Stimulated activated CD8-positive, alpha-beta memory T cell treated with anti-CD3 and anti-CD28 coated beads, Interleukin-12 subunit alpha, Interleukin-12 subunit beta, amount 100 ng/mL, for 4 hours (primary cell): ENCODE measurements at places on chromosomes 6 and 20.

DNA sequence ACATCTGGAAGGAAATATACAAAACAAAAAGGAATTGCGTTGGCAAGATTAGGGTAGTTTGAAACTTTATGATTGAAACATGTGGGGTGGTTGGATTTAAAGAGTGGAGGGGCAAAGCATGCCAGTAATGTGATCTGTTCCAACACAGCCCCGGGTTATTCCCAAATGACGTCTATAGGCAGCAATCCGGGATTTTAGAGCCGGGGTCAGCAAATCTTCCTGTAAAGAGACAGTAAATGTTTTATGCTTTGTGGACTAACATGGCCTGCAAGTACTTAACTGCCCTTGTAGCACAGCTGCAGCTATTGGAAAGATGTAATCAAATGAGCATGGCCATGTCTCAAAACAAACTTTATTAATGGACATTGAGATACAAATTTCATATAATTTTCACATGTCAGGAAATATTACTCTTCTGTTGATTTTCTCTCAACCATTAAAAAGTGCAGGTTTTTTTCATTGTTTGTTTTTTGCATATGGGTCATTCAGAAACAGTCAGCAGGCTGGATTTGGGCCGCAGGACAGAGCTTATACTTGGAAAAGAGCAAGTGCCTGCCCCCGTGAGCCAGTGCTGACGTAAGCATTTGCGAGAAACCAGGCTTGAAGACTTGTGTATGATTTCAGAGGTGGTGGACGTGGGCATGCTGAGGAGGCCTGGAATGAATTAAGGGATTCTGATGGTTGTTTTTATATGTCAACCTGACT lies 136.5 kb downstream of the DOK5 start:
- DNase-seq, result no peak

GRCh38 chr6:13272131-13273046 lies 55.9 kb downstream of the TBC1D7 start:
- no peak for DNase-seq

GRCh38 chr6:101058296-101058695 lies 177.2 kb upstream of the ASCC3 start:
- no peak for DNase-seq

DNA sequence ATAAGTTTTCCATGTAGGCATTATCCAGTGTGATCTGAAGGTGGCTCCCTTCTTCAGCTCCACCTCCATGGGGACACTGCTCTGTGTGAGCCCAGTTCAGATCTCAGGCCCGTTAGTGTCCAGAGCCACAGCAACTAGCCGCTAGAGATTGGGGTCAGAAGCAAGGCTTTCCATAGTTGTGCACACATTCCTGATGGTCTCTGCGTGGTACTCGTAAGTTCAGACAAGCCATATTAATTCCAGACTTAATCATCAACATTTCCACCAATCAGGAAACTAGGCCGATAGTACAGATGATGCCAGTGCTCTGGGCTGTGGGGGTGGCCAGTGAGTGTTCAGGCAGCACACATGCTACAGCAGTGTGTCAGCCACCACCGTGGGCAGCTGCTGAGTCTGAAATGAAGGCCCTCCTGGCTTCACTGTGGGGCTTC lies 17.5 kb upstream of the SYNCRIP start:
- no peak for DNase-seq

GRCh38 chr6:134539865-134540323 lies 222.0 kb upstream of the SGK1 start:
- DNase-seq, result no peak

- DNase-seq, result no peak
These were observed 13.4 kb upstream of the RPS6KA2 start for GRCh38 chr6:166640342-166641043.

- DNase-seq, result no peak
These were observed 5.1 kb downstream of the BLOC1S5 start for GRCh38 chr6:8059129-8059528.

DNA sequence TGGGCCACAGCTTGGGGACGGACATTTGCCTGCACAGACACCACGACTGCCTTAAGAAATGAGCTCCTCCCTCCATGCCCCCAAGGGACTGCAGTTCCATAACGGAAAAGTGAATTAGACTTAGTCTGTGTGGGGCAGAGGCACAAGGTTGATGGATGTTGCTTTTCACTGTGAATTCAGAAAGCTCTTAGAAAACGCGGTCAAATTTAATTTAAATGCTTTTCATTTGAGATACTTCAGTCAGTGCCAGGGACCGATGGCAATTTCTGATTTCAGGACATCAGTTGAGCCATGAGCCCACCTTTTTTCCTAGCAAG lies 356.4 kb downstream of the KIF16B start:
- no peak for DNase-seq

GRCh38 chr6:26260725-26261490 lies 104.1 kb upstream of the BTN3A2 start:
- DNase-seq, result no peak

DNA sequence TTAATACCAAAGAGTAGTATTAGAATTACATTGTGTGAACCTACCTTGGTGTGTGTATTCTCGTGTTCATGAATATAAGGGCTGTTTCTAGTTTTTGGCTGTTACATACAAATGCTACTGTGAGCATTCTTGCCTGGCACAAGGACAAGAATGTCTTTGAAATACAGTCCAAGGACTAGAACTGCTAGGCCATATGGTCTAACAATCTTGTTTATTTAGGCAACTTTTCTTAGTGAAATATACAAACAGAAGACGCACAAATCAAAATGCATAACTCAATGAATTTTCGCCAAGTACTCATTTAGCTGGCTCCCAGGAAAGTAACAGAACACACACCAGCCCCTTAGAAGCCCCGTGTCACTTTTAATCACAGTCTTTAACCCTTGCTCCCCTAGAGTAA lies 28.5 kb downstream of the KDM1B start:
- DNase-seq, result no peak

DNA sequence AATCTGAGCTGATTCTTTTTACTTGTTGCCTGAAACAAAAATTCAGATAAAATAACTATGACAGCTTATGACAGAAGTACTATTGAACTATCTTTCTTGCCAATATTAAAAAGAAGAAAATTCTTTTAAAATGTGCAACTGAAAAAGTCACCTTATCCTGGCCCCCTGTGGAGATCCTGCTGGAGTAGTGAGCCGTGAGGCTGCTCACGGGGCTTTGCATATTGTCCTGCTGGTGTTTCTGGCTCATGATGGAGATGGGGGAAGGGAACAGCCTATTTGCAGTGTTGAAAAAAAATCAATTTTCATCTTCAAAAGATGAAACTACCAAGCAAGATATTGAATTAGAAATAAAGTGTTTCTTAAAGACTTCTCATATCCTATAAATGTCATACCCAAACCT lies 216.0 kb downstream of the SAMD5 start:
- no peak for DNase-seq

DNA sequence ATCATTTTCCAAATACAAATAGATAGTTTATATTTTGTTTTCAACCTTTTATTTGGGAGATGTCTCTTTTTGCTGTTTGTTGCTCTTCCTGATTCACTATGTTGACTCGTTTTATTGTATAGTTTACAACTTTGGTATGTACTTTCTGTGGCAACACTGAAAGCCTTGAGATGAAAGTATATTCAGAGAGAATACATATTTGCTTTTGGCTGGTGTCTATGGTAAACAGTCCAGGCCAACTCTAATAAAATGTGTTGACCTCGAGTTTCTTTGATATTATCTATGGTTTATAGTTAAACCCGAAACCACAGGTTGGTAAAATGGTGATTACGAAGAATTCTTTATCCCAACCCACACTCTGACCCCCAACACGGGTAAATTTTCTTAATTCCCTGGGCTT lies 919.6 kb upstream of the MAP3K7 start:
- no peak for DNase-seq

- no peak for DNase-seq
These were observed 1.9 kb downstream of the MAPK14 start for GRCh38 chr6:36029464-36029863.

DNA sequence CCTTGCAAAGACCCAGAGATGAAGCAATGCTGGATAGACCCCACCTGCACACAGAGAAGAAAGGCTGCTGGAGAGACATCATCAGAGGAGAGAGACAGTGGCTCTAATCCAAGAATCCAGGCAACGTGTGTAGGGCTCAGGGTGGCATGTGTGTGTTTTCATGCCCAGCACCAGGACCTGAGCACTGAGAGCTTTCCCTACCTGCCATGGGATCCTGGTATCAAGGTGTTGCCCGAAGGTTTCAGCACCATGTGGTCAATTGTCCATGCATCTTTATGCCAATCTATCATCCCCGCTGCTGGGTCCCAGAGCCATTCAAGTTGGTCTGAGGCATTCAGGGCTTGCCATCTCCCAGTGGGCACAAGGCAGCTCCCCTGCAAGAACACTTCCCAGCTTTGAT lies 7.5 kb upstream of the CD93 start:
- no peak for DNase-seq

DNA sequence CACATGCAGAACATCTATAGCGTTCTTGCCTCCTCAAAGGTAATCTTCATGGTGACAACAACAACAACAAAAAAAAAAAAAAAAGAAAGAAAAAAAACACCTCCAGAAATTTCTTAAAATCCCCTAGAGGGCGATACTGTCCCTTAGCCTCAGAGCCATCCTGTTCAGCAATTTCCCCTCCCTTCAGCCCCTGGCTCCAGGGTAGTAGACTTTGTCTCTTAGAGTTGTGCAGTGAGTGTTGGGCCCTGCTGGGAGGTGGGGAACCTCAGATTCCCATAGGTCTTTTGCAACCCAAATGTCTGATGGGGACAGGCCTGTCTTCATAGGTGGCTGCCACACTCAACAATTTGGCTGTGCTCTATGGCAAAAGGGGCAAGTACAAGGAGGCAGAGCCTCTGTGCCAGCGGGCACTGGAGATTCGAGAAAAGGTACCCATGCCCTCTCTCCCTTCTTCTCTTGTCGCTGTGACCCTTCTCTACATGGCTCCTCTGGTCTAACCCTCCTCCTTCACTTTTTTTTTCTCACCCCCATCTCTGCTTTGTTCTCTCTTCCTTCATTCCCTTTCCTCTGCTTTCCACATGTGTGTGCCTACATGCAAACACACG lies 6.0 kb upstream of the PTK7 start:
- no peak for DNase-seq

- DNase-seq, result no peak
These were observed 636.0 kb upstream of the MMS22L start for GRCh38 chr6:97919046-97919445.

- no peak for DNase-seq
These were observed 41.6 kb upstream of the CARMIL1 start for GRCh38 chr6:25237579-25237978.

DNA sequence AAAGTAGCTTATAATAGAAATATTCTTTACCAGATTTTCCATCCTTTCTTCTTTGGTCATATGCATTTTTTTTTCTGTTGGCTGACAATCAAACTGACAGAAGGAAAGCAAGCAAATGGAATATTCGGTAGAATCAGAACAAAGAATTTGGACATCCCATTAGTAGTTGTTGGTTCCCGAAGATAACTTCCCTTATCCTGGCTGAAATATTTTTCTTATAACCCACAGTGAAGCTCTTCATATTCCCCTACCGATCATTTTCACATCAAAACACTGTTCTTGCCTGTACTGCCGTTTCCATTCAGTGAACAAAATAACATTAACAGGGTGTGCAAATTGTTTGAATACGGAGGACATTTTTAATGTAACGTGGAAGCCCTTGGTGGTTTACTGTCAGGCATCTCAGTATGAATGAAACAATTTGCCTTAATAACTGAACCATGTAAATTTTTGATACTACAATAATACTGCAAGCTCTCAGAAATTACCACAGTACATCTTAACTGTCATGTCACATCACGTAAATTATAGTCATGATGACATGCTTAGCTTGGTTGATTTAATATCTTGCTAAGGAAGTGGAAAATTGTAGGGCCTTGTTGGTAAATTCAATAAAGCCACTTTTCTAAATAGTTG lies 311.5 kb downstream of the LAMA2 start:
- DNase-seq, result no peak
